ENCODE measurements at places on chromosomes 6 and 20. TPM values are rescaled to one million over a fixed set of nuclear protein-coding genes. Genes with fewer than 3 reads are reported as not detected.

DNA sequence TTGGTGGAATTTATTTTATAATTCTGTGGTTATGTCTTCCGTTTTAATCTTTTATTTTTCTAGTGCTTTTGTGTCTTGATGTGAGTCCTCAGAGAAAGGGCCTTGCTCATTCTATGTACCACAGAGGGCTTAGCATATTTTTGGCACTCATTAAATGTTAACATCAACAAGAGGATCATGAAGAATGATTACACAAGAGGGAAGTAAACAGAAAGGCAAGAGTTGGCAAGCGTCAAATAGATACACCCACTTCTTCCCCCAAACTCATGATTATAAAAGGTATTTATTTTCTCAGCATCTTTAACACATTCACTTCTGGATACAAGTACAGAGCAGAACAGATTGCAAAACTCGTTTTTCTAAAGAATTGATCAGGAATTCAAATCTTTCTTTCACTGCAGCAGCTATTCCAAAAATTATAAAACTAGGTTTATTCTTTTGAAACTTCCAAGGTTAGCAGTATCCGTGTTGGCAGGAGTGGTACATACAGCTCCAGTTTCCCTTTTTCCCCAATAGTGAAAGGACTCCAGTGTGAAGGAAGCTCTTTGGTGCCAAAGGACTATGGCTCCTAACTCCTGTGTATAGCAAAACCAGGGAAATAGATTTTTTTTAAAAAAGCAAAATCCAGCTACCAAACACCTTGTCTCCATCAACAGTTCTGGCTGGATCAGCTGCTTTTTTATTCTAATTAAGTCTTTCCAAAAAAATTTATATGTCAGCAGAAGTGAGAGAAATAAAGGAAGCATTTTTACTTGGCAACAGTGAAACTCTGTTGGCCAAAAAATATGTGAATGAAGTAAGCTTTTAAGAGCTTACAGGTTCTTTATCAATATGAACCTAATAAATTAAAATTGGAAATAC, 221.9 kb downstream of the ADGRG6 start:
- no peak for DNase-seq

DNA sequence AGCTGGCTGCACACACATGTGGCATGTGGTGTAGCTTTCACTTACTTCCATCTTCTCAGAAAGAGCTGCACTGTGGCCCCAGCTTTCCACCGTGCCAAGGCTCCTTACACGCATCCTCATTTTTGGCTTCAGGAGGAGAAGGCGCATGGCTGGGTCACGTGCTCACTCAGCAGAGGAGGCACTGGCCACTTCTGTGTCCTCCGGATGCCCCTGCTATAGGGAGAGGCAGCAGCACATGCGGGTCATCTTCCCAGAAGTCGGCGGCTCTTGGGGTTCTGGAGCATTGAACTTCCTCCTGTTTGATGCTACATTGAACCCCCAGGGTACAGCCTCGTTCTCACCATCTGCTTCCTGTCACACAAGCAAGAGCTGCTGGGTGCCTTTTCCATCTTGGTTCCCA, 111.3 kb downstream of the FAM120B start:
- DNase-seq, result no peak

The TEAD3 gene
- 11.5 TPM for total RNA-seq

DNA sequence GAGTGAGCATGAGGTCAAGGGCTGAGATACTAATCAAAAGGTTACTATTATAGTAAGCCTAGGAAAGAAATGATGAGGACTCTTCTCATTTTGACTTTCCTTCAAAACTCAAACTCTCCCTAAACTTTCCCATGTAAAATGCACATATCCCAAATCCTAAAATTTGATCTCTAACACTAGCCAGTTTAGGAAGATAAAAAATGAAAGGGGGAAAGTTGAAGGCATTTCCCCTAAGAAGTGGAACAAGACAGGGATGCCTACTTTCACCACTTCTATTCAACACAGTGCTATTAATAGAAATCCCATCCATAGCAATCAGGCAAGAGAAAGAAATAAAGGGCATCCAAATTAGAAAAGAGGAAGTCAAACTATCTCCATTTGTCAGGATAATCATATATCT, 2.9 kb upstream of the CALHM5 start:
- DNase-seq, result no peak

- no peak for DNase-seq
Observed at GRCh38 chr6:149948011-149948410, 6.2 kb downstream of the ULBP2 start.

DNA sequence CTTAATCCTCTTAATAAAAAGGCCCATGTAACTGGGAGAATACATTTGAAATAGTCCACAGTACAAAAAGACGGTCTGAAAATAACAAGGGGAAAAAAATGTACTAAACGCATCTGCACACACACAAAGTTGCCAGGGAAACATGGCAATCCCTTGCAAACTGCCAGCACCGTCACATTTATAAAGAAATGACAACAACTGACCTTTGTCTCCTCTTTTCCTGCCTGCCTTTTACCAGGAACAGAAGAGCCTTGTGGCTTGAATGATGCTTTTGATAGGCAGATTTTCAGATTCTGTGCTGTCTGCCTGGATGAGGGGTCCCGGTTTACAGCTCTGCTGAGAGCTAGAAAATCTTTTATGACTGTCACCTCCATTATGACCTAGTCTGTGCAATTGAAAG, 308.6 kb upstream of the ZFP64 start:
- no peak for DNase-seq

The TAAR1 gene
- total RNA-seq, result not detected

The HRH3 gene
- total RNA-seq, result not detected

The PRICKLE4 gene
- 0.59 TPM for total RNA-seq

DNA sequence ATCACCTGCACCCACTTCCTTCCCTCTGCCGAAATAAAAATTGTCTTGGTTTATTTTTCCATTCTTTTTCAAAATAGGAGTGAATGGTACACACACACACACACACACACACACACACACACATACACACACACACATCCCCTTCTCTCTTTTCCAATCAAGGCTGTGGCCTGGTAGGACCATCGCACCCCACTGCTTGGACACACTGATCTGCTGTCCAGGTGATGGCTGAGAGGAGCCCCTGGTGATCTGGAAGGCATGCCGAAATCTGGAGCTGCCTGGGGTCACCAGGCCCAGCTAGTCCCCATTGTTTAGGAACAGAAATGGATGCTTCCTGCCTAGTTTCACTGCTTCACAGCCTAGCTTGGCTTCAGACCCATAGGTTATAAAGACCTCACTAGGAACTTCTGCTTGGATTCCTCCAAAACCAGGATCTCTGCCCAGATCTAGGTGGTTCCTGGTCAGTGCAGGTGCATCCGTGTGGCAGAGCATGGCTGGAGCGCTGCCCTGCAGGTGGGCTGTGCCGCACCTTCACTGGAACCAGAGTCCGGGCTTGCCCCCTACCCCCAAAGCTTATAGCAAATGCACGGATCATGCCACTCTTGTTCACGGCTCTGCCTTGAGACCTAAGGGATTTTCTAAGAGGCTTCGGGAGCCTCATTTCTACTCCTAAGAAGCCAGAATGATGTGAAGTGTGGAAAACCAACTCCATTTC, 42.9 kb upstream of the DACT2 start:
- DNase-seq, result no peak

GRCh38 chr6:118122801-118123200, 215.7 kb downstream of the SLC35F1 start:
- no peak for DNase-seq

DNA sequence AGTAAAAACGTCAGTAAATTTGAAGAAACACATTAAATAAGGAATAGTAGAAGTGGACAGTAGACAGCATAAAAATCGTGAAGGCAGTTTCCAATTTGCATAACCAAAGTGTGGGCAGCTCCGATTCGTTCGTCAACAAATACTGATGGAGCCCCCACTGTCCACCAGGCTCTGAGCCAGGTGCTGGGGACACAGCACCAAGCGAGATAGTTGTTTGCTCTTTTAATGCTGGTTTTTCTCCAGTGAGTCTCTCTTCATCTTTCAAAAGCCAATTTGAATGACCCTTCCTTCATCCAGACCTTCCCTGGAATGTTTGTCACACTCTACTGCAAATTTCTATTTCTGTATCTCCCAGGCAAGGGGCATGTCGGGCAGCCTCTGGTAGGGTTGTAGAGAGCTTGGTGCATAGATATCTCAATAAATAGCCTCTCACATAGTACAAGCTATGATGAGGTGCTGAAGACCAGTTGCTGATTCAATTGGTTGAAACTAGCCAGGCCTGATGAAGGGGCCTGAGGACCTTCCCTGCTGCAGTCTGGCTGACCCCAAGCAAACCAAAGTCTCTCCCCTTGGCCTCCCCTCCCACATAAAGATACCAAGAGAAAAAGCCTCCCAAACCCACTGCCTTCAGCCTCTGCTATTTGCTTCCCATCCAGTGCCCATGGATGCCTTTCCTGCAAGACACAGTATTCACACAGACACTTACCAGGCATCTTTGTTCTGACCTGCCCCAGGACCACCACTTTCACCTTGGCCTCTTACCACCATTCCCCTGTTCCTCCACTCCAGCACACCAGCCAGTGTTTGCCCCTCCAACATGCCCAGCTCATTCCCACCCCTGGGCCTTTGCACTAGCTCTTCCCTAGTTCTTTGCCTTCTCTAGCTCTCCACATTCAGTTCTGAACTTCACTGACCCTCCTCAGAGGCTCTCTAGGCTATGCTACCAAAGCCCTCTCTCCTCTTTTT, 125.2 kb downstream of the CEBPB start:
- no peak for DNase-seq

DNA sequence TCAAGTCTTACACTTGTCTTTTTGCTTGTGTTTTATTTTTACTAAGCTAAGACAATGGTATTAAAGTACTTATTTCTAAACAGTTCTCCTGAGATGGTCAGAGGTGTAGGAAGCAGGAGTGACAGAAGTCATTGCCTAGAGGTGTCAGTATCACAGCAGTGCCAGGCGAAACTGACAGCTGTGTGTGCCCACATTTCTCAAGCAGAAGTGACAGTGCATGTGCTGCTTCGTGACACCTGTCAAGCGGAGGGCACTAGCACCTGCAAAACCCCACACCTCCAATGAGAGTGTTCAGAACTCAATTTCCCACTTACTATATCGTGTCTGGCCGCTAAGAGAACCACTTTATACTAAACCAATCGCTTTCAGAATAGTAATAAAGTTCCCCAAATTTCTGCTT, 82.8 kb downstream of the SLC23A2 start:
- no peak for DNase-seq

DNA sequence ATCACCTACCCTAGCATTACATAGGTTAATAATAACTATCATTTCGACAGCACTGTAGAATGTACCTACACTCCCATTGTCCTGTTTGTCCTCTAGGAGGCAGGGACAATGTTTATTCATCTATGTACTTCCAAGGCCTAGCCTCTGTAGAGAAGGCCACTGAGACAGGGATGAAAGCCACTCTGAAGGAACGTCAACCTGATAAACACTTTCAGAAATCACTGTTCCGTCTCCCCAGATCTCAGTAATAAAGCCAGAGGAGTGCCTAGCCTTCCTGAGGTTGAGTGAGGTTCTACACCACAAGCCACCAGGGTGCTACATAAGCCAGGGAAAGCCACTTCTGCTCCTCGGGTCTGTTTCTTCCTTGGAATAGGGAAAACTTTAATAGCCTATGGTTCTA, 44.8 kb downstream of the POPDC3 start:
- DNase-seq, result peak; percentile 15

GRCh38 chr6:6704103-6705060, 115.9 kb downstream of the LY86 start:
- DNase-seq, result no peak

DNA sequence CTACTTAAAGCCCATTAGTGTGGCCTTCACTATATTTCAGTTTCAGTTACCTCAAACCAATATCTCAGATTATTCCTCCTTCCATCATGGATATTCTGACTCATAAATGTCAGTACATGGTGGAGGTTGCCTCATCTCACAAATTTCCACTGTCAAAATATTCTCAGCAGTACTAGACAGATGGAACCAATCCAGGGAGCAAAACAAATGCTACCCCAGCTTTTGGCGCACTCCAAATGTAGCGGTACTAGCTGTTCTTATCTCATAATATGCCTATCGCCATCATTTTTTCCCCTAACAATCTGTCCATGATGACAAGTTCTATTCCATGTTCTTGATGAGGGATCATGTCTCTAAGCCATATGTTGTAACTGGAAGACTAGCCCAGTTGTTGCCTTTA, 1026.1 kb downstream of the KIF16B start:
- DNase-seq, result no peak

DNA sequence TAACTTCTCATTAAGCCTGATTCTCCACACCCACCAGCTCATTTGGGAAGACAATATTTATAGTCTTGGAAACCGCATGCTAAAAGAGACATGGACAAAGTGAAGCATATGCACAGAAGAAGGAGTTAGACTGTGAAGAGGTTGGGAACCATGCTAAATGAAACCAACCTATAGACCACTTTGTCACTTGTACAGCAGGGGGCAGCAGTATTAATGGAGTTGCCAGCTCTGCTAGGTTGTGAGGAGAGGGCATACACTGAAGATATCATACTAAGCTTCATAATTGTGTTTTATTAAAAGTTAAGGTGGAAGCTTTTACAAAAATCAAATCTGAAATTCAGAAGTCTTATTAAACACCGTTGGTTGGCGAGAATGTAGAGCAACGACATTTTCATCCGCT, 38.3 kb upstream of the HMGCLL1 start:
- no peak for DNase-seq

GRCh38 chr6:170369403-170369802, 62.8 kb downstream of the FAM120B start:
- no peak for DNase-seq

The MTCH1 gene
- total RNA-seq, result 85.6 TPM

- no peak for DNase-seq
Observed at GRCh38 chr6:67698534-67698933, 936.5 kb upstream of the ADGRB3 start.

- peak; percentile 61 for DNase-seq
Observed at GRCh38 chr6:47098570-47098993, 56.5 kb upstream of the ADGRF1 start.

DNA sequence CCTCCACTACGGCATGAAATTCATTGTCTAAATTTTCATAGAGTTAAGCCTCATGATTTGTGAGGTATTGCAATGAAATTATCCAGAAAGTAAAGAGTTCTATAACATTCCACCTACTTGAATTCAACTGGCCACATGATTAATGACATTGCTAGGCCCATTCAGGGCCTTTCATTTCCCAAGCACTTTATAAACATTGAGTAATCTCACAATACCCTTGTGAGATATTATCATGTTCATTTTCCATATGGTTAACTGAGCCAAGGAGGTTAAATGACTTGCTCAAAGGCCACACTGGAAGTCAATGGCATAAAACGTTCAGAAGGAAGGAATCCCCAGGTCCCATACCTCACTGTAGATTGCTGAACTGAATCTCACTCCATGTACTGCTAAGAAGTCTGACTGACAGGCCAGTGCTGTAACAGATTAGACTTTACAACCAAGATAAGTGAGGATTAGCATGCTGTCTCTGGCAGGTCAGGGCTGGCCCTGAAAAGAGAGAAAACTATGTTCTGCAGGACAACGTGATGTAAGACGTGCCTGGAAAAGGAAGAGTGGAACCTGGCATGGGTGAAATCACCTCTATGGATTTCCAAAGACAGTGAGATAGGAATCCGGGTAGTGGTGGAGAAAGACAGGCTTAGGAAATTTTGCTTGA, 75.9 kb upstream of the SPACA1 start:
- no peak for DNase-seq

Data from gastrocnemius medialis (tissue), 4 donors.